ENCODE measurements at places on chromosomes 6 and 20.

GRCh38 chr20:7984192-7984591, 35.4 kb downstream of the TMX4 start:
- DNase-seq, result no peak

DNA sequence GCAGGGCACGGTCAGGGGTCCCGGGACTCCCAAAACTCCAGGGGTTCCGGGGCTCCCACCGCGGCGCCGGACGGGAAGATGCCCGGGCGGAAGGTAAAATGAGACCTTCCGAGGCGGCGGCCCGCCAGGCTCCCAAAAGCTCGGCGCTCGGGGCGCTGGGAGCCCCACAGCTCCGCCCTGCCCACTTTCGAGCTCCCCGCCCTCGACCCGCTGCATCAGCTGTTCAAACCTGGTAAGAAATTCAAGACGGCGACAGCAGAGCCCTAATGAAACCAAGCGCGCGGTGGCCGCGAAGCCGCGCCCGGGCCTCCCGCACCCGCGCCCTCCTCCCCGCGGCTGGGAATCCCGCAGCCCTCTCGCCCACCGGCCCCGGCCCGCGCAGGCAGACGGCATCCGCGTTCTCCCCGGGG, 369 bp downstream of the SLC4A11 start:
- DNase-seq, result no peak

GRCh38 chr6:45727819-45728449, 287.7 kb downstream of the CLIC5 start:
- no peak for DNase-seq

GRCh38 chr20:48765359-48765758, 62.4 kb downstream of the PREX1 start:
- no peak for DNase-seq

DNA sequence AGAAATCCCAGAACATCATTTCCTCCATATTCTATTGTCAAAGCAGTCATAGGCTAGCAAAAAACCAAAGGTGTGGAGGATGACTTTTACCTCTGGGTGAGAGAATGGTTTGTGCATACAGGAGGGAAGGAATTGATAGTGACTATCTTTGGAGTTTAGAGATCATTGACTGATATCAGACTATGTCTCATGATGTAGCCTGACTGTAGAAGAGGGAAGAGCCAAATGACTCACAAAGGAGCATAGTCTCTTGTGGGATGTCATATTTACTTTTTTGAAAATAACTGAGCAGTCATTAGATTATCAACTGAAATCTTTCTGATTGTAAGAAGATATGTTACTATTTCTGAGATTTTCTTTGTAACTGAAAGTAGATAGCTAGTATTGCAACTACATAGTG, 158.5 kb downstream of the FLRT3 start:
- no peak for DNase-seq

DNA sequence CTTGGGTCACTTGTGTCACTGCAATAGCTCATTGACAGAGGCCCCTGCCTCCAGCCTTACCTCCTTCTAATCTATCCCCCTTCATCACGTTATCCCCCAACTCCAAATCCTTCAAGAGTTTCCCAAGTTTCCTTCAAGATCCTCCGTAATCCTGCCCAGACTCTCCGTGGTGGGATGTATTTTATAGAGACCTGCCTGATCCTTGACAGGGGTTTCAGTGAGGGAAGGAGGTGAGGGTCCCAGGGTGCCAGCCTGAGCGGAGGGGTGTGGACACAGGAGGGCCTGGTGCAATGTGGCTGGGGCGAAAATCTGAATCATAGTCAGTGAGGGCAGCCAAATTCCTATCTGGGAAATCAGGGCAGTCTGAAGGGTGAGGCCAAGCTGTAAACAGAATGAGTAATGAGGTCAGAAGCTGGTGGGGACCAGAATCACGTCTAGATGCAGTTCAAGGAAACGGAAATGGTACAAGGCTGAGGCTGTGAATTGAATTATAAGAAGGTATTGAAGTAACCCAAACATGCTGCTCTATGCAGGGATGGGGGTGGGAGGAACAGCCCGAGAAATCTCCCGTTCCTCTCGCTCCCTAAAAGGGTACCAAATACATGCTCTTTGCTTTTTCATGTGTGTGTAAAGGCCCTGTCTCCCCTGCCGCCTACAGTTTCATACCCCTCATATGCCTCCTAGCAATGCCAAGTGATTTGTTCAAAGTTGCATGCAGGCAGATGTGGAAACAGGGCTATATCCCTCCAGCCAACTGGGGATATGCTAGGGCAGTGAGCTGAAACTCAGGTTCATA, 35.4 kb upstream of the PIM1 start:
- no peak for DNase-seq

- DNase-seq, result no peak
These were observed 475.9 kb downstream of the HDGFL1 start for GRCh38 chr6:23045280-23045679.

DNA sequence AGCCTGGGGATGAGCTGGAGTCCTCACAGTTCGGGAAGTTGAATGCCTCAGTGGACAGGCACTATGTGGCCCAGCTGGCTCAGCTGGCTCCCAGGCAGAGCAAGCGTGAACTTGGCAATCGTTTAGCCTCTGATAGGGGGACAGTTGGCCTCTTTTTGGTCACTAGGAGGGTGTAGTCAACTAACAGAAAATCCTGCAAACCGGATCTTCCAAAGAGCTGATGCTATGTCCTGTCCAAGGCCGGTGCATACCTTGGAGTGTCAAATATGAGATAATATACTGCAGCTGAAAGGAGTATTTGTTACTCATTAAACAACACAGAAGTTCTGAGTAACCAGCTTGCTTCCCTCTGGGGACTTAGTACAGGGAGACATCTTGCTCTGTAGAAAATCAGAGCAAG, 126.2 kb upstream of the EXOC2 start:
- DNase-seq, result no peak

DNA sequence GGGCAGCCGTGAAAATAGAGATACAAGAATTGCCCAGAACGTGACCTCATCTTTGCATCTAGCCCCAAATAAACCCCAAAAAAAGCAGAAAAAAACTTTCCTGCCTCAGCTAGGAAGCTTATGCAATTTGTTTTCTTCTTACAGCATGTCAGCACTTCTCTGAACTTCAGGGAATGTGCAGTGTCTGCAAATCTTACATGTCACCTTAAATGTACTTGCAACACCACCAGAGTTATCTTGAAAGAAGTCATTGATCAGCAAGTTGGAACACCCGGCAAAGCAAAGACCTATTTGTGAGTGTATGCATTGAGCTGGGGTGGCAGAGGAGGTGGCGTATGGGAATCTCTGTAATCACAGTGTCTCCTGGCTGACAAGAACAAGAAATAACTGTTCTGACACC, 123.4 kb downstream of the PKHD1 start:
- DNase-seq, result no peak

GRCh38 chr6:136647363-136647852, 97.2 kb upstream of the MAP7 start:
- no peak for DNase-seq

- DNase-seq, result no peak
These were observed 101.0 kb downstream of the NRN1 start for GRCh38 chr6:5905431-5906339.

- peak; percentile 89 for DNase-seq
These were observed 171.4 kb upstream of the ZNF337 start for GRCh38 chr20:25867776-25868649.

DNA sequence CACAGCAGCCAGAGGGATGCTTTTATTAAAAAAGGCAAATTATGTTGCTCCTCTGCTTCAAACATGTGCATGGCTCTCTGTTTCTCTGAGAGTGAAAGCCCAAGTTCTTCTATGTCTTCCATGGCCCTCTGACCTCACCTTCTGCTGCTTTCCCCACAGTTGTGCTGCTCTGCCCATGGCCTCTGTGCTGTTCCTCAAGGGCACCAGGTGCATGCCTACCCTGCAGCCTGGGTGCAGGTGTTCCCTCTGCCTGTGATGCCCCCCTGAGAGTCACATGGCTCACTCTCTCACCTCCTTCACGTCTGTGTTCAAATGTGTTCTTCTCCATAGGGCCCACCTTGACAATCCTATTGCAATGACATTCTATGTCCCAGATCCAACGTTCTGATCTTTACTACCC, 477.0 kb upstream of the CHD6 start:
- DNase-seq, result no peak

GRCh38 chr6:107337191-107337741, 122.1 kb downstream of the PDSS2 start:
- DNase-seq, result no peak

- DNase-seq, result no peak
These were observed 14.7 kb upstream of the CCDC167 start for GRCh38 chr6:37514321-37514771.

- no peak for DNase-seq
These were observed 179.3 kb downstream of the CARMIL1 start for GRCh38 chr6:25458485-25458884.

DNA sequence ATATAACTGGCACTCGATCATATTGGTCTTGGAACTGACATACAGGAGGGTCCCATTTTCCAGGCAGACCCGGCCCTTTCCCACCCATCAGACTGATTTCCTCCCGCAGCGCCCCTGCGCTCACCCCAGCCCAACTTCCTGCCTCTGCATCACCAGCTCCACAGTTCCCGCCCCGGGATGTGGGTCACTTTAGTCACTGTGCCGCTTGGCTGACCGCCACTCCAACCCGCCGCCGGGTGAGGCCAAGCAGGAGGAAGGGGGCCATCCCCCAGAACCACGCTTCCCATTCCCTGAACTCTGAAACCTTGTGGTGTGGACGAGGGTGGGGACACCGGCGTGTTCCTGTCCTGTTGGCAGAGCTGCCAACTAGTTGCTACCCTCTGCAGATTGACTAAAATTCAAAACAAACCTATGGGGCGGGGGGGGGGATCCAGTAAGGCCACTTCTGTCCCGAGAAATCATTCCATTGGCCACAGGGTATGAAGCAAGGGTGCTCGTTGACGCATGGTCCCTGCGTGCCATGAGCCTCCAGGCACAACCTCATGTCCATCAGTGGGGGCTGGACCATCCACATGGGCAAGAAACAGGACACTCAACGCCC, 12.3 kb downstream of the TGM2 start:
- no peak for DNase-seq

- no peak for DNase-seq
These were observed 59.4 kb downstream of the ME1 start for GRCh38 chr6:83371423-83371822.

GRCh38 chr6:16438718-16439591, 200.6 kb downstream of the GMPR start:
- DNase-seq, result no peak

- peak; percentile 19 for DNase-seq
These were observed 161.8 kb upstream of the SCGN start for GRCh38 chr6:25490018-25490801.

DNA sequence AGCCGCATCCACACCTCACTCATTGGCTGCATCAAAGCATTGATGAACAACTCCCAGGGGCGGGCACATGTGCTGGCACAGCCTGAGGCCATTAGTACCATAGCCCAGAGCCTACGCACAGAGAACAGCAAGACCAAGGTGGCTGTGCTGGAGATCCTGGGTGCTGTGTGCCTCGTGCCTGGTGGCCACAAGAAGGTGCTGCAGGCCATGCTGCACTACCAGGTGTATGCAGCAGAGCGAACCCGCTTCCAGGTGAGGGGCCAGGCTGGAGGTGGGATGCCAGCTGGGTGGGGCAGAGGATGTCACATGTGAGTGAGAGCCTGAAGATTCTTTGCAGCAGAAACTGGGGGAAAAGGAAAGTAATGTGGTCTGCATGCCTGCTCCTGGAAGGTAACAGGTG, 66.7 kb downstream of the MOCS1 start:
- DNase-seq, result no peak

- DNase-seq, result no peak
These were observed 9.8 kb upstream of the MAPK13 start for GRCh38 chr6:36120539-36120938.

DNA sequence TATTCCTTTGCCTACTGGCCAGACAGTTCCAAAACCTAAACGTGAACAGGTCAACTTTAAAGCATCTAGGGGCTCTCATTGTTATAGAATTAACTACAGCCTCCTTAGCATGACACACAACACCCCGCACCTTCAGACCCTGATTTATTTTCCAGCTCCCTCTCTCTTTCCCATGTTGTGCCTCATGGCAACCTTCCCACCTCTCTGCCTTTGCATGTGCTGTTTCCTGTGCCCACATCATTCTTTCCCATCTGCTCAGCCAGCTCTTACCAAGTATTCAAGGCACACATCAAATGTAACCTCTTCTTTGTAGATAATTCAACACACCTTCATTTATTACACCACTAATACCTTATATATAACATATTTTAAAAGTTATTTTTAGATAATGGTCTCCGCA, 291.0 kb downstream of the COL12A1 start:
- DNase-seq, result no peak

- no peak for DNase-seq
These were observed 111.6 kb upstream of the EYA4 start for GRCh38 chr6:133129556-133129955.

- no peak for DNase-seq
These were observed 95.2 kb downstream of the DOK5 start for GRCh38 chr20:54570561-54570960.

DNA sequence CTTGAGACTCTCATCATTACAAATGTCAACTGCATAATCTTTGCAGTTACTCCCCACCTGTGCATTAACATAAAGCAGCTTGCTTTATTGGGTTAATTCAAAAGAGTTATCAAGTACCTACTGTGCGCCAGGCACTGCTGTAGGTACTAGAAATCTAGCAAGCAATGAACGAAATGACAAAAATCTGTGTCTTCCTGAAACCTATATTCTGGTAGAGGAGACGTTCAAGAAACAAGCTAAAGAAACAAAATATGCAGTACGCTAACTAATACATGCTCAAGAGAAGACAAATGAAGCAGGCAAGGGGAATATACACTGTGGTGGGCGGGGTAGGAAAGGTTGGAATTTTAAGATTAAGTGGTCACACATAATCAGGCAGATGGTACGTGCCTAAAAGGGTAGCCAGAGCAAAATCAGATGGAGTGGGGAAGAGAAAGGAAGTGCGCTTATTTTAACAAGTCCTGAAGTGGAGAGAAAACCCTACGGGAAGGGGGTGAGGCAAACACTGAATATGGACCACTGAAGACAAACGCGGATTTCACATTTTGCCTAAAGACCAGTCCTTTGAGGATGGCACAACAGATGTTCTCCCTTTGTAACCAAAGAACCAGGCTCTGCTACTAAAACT, 1.2 kb downstream of the ELOVL2 start:
- DNase-seq, result no peak

DNA sequence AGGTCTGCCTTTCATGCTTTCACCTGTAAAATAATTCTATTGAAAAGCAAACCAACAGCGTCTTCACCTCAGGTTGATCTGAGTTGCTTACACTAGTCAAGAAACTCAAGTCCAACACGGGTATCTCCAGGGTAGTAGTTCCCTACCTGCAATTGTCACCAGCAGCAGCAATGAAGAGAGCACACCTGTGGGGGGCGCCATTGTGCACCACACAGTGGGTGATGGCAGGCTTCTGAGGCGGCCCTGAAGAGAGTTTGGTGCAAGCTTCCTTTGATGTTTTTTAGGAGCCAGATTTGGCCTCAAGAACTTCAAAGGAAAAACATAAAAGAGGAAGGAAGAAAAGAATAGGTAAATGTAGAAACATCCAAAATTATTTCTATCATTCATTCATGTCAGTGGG, 45.1 kb downstream of the KIAA0319 start:
- no peak for DNase-seq
